ENCODE measurements at places on chromosomes 1 and 21.

- no peak overlapping the region for H3K27ac ChIP-seq
- no peak for DNase-seq
- no peaks in the 10 kb centered on the region for H3K27me3 ChIP-seq
- H3K4me1 ChIP-seq: no peaks in the 10 kb centered on the region
- H3K4me3 ChIP-seq: no peak overlapping the region
Measured at GRCh38 chr1:113283914-113284313, 106.4 kb upstream of the MAGI3 start.

- no peaks in the 10 kb centered on the region for H3K27me3 ChIP-seq
- DNase-seq: no peak
- H3K36me3 ChIP-seq: no peaks in the 10 kb centered on the region
- no peaks in the 10 kb centered on the region for H3K4me1 ChIP-seq
- no peak overlapping the region for H3K27ac ChIP-seq
Measured at GRCh38 chr1:210201681-210202080, 30.9 kb upstream of the SERTAD4 start.

- DNase-seq: no peak
- no peak overlapping the region for H3K27ac ChIP-seq
- no peak overlapping the region for H3K4me3 ChIP-seq
- H3K4me1 ChIP-seq: no peaks in the 10 kb centered on the region
- no peaks in the 10 kb centered on the region for H3K36me3 ChIP-seq
Measured at GRCh38 chr21:20999659-21000058, 1.4 kb downstream of the NCAM2 start.

DNA sequence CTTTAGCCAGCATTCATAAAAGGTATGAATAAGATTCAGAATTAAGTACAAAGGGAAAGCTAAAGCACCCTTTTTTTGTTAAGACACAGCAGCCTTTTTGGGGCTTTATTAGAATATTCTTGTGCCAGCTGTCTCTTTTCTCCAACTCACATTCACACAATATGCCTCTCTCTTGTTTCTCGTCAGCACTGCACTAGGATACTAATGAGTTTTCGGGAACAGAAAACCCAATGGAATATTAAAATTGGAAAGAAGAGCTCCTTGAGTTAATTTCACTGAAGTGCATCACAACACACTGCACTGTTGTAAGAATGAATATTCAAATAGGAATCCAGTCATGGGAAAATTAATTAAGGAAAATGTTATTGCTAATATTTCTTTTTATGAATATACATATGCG lies 410.4 kb upstream of the BEND5 start:
- no peaks in the 10 kb centered on the region for H3K36me3 ChIP-seq
- H3K27me3 ChIP-seq: no peaks in the 10 kb centered on the region
- no peak for DNase-seq
- no peak overlapping the region for H3K4me3 ChIP-seq
- H3K27ac ChIP-seq: no peak overlapping the region

- H3K4me3 ChIP-seq: no peak overlapping the region
- H3K27ac ChIP-seq: no peak overlapping the region
- H3K4me1 ChIP-seq: no peaks in the 10 kb centered on the region
- H3K27me3 ChIP-seq: no peaks in the 10 kb centered on the region
Measured at GRCh38 chr1:97608272-97608671, 312.6 kb downstream of the DPYD start.

- DNase-seq: no peak
- H3K36me3 ChIP-seq: no peaks in the 10 kb centered on the region
- H3K27ac ChIP-seq: no peak overlapping the region
- H3K4me3 ChIP-seq: no peak overlapping the region
- H3K27me3 ChIP-seq: no peaks in the 10 kb centered on the region
Measured at GRCh38 chr1:87652176-87652575, 323.5 kb downstream of the LMO4 start.

- H3K4me3 ChIP-seq: no peak overlapping the region
- H3K27ac ChIP-seq: no peak overlapping the region
- DNase-seq: no peak
- H3K27me3 ChIP-seq: no peaks in the 10 kb centered on the region
- H3K36me3 ChIP-seq: no peaks in the 10 kb centered on the region
Measured at GRCh38 chr1:216665406-216665805, 57.8 kb downstream of the ESRRG start.

- H3K27ac ChIP-seq: peak overlapping the region; percentile 89
- no peaks in the 10 kb centered on the region for H3K27me3 ChIP-seq
- peaks cover 56% of the 10 kb centered on the region for H3K4me1 ChIP-seq
- H3K36me3 ChIP-seq: peaks cover 17% of the 10 kb centered on the region
- DNase-seq: no peak
Measured at GRCh38 chr1:161200992-161201835, 953 bp upstream of the NDUFS2 start.

DNA sequence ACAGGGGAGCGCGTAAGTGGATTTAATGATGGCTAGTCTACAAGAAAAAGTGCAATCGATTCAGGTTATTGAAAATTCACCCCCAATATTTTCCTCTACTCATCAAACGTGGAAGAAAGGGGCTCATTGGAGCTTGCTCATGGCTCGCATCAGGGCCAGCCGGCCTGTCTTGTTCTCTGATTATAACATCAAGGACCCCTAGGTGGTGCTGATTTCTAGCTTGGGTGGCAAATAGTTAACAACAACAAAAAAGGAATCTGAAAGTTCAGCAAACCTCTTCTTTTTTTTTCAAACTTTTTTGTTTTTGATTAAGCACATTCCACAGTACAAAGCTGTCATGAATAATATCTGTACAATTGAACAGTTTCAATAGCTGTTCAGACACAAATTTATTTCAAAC lies 35.8 kb upstream of the SOD1 start:
- no peak overlapping the region for H3K27ac ChIP-seq
- H3K4me1 ChIP-seq: no peaks in the 10 kb centered on the region
- no peak for DNase-seq
- no peaks in the 10 kb centered on the region for H3K27me3 ChIP-seq

GRCh38 chr1:32925403-32926162 lies 24.4 kb upstream of the TMEM54 start:
- no peak overlapping the region for H3K27ac ChIP-seq
- peaks cover 40% of the 10 kb centered on the region for H3K27me3 ChIP-seq
- peaks cover 17% of the 10 kb centered on the region for H3K4me1 ChIP-seq
- H3K4me3 ChIP-seq: no peak overlapping the region

- no peaks in the 10 kb centered on the region for H3K36me3 ChIP-seq
- no peak for DNase-seq
- no peak overlapping the region for H3K27ac ChIP-seq
- no peak overlapping the region for H3K4me3 ChIP-seq
Measured at GRCh38 chr21:36816561-36817130, 117.7 kb downstream of the SIM2 start.

DNA sequence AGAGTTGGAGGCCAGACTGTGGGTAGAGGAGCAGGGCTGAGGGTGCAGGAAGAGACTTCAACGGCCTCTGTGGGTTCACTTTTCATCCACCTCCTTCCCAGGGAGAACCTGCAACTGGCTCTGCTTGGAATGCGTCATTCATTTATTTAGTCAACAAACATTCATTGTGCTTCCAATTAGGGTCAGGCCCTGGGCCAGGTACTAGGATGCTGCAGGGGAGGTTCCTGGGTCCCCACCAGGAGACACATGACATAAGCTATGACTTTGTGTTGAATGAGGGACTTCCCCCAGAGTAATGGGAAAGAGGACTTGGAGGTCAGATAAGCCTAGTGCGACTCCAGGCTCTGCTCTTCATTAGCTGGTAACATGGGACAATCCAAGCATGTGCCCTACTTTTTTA lies 46.3 kb upstream of the RPL11 start:
- no peak overlapping the region for H3K4me3 ChIP-seq
- DNase-seq: no peak
- H3K27ac ChIP-seq: no peak overlapping the region
- H3K27me3 ChIP-seq: no peaks in the 10 kb centered on the region
- no peaks in the 10 kb centered on the region for H3K4me1 ChIP-seq

DNA sequence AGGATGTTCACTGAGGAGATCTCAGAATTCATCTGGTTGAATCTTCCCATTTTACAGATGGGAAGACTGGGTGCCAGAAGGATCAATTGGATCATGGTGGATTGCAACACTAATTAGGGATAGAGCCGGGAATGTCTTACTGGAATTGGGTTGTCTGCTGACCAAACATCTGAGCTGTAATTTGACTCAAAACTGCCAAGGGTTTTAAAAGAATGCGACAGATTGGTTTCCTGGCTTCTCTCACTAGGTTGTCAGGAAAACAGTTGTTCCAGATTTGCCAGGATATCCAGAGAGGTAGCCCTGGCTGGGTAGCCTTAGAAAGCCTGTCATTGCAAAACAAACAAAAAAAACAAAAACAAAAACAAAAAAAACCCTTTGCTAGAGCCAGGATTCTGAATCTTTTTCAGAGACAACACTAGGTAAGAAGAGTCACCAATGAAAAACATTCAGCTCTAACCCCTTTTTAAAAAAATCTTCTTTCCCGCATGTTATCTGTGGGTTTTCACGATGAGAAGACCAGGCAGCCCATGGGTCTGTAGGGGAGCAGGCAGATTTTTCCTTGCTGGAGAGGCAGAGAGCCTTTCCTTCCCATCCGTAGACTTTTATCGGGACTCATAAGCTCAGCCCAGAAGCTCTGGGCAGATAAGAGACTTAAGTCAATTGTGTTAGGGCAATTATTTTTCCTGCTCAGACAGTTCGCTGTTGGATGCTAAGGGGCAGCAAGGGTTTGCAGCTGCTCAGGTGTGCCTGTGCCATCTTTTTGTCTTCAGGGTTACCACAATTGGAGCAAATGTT lies 418.9 kb downstream of the PRDM2 start:
- DNase-seq: no peak
- H3K27me3 ChIP-seq: no peaks in the 10 kb centered on the region
- H3K4me3 ChIP-seq: no peak overlapping the region
- H3K4me1 ChIP-seq: no peaks in the 10 kb centered on the region
- no peak overlapping the region for H3K27ac ChIP-seq

- H3K4me1 ChIP-seq: peaks cover 35% of the 10 kb centered on the region
- no peaks in the 10 kb centered on the region for H3K36me3 ChIP-seq
- no peak overlapping the region for H3K27ac ChIP-seq
- DNase-seq: no peak
Measured at GRCh38 chr1:206506405-206507283, 687 bp upstream of the RASSF5 start.

All from CD8-positive, alpha-beta memory T cell (primary cell).